Central memory CD8-positive, alpha-beta T cell (primary cell): ENCODE measurements at places on chromosomes 4 and X.

GRCh38 chr4:78669453-78669852 lies 106.7 kb upstream of the BMP2K start:
- no peak for DNase-seq

- DNase-seq = no peak
Observed at GRCh38 chr4:68249434-68249833, 3.9 kb upstream of the TMPRSS11B start.

- DNase-seq = no peak
Observed at GRCh38 chrX:115491766-115492165, 69.2 kb upstream of the PLS3 start.

GRCh38 chrX:31435592-31435991 lies 363.8 kb upstream of the FTHL17 start:
- no peak for DNase-seq

GRCh38 chr4:39464886-39465501 lies 6.1 kb downstream of the LIAS start:
- DNase-seq = no peak

DNA sequence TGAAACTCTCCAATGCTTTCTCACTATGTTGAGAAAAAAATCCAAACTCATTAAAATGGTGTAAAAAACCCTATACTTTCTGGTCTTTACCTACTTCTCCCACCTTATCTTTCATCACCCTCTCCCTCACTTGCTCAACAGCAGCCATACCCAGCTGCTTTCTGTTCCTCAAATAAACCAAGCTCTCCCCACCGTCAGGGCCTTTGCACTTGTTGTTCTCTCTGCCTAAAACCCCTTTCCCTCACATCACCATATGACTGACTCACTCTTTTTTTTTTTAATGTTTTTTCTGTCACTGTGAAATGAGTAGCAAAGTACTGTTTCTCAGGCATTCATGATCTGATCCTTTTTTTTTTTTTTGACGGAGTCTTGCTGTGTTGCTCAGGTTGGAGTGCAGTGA lies 122.3 kb upstream of the TMEM164 start:
- DNase-seq = no peak

GRCh38 chr4:188976644-188977115 lies 837.4 kb downstream of the TRIML1 start:
- no peak for DNase-seq

GRCh38 chr4:23934915-23935314 lies 45.1 kb upstream of the PPARGC1A start:
- DNase-seq = no peak

GRCh38 chr4:67678612-67679011 lies 22.3 kb downstream of the UBA6 start:
- DNase-seq = no peak

GRCh38 chrX:351736-352135 lies 33.1 kb upstream of the GTPBP6 start:
- no peak for DNase-seq

- DNase-seq = no peak
Observed at GRCh38 chr4:116099596-116099995, 985.8 kb downstream of the TRAM1L1 start.

DNA sequence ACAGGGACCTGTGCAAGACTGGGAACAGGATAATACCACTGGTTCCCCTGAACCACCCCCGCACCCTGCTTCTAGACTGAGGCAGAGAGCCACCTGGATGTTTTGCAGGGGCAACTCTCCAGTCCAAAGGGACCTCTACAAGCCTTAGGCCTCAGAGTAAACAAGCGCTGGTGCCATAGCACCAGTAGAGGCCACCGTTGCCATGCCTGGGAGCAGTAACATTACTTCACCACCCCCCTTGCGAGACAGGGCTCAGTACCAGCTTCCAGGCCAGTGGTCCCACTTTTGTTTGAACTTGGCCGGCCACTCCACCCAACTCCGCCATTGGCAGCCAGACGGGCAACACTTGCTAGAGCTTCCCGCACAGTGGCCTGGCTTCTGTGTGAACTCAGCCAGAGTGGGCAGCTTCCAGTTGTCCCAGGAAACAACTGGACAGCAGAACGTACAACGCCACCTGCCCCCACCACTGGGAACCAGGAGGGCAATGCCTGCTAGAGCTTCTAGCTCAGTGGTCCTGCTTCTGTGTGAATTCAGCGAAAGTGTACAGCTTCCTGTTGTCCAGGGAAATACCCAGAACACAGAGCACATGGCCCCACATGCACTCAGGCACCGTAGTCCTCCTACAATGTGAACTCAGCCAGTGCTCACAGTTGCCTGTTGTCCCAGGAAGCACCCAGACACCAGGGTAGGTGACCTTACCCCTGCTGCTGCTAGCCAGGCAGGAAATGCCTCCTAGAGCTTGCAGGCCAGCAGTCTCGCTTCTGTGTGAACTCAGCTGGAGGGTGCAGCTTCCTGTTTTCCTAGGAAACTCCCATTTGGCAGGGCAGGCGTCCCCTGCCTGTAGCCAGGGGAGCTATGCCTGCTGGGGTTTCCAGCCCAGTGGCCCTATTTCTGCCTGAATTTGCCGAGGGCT lies 39.9 kb upstream of the PCDH19 start:
- DNase-seq = no peak

- no peak for DNase-seq
Observed at GRCh38 chrX:153848325-153848724, 18.0 kb upstream of the PDZD4 start.

GRCh38 chr4:155956461-155956860 lies 2.8 kb upstream of the CTSO start:
- no peak for DNase-seq

- DNase-seq = no peak
Observed at GRCh38 chr4:144861471-144861870, 215.5 kb downstream of the HHIP start.

DNA sequence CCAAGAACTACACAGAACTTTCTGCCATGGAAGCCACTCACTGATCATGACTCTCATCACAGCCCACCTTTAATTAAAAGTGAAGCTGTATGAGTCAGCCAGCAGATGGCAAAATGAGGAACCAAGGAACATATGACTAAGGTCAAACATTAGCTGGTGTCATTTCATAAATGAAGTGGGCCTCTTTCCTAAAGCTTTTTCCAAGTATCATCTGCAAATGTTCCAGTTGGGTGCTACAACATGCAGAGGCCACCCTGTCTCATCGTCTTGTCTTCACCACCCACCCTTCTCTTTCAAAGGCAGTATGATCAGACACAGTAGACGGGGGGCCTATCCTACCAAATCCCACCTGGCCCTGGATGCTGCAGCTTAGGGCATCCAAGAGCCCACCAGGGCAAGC lies 9.2 kb upstream of the EOLA1 start:
- no peak for DNase-seq

GRCh38 chr4:74751856-74752255 lies 42.5 kb downstream of the BTC start:
- no peak for DNase-seq

- DNase-seq = no peak
Observed at GRCh38 chr4:105934386-105934785, 39.1 kb downstream of the NPNT start.
